ENCODE measurements at places on chromosomes 12 and 14. TPM values are rescaled to one million over a fixed set of nuclear protein-coding genes. Genes with fewer than 3 reads are reported as not detected.
A peak's percentile ranks its signal among the peaks of the same experiment; 100 is the strongest.

The RNFT2 gene
- polyA plus RNA-seq: 5.2 TPM

The RNU4-1 gene
- not detected for polyA plus RNA-seq

The PSMA6 gene
- 185 TPM for polyA plus RNA-seq

The TGM1 gene
- 1.2 TPM for polyA plus RNA-seq

The TAS2R10 gene
- polyA plus RNA-seq: 0.99 TPM

The ANO2 gene
- polyA plus RNA-seq: 4.1 TPM

The RASAL1 gene
- 6.1 TPM for polyA plus RNA-seq

The OVCH1 gene
- polyA plus RNA-seq: 0.23 TPM

The CLEC4D gene
- polyA plus RNA-seq: 0.55 TPM

The NELL2 gene
- 25.1 TPM for polyA plus RNA-seq

The SPX gene
- 21.3 TPM for polyA plus RNA-seq

The FRMD6 gene
- 20.5 TPM for polyA plus RNA-seq

The RNASE2 gene
- polyA plus RNA-seq: 0.86 TPM

DNA sequence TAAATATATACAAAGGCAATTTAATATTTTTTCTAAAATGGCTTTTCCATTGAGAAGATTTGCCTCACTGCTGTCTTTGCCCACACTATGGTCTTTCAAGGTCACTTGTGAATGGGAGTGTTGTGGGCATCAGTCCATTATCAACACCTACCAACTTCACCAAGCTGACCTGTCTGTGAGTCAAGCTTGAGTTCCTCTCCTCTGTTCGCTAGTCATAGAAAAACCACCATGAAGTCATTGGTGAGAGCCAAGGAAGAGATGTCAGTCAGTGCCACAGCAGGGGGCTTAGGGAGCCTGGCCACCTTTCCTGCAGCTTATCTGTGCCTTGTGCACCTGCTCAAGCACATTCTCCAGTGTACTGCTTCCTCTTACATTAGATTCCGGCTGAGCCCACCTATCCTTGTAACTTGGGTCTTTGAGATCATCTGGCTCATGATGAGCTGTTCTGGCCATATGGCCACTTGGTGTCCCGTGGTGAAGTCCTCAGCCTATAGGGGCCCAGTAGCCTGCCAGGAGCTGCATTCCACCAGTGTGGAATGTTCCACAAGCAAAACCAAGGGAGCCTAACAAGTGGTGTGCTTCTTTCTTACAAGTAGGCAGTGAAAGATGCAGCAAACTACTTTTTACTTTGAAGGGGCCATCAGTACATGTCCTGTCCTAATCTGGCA lies 80.8 kb upstream of the C12orf71 start:
- no peak for DNase-seq

- no peak for DNase-seq
Observed at GRCh38 chr12:96824074-96824837, 82.8 kb upstream of the NEDD1 start.

DNA sequence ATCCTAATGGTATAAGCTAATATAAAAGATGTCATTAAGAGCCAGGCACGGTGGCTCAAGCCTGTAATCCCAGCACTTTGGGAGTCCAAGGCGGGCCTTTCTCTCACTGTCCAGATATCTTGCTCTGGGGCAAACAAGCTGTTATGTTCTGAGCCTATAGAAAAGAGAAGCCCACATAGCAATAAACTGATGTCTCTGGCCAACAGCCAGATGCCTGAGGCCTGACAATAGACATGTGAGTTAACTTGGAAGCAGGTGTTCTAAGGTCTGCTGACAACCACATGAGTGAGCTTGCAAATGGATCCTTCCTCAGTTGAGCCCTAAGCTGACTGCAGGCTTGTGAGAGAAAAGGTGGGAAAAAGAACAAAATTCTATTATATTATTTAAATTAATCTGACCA lies 25.0 kb downstream of the YAF2 start:
- DNase-seq: no peak

DNA sequence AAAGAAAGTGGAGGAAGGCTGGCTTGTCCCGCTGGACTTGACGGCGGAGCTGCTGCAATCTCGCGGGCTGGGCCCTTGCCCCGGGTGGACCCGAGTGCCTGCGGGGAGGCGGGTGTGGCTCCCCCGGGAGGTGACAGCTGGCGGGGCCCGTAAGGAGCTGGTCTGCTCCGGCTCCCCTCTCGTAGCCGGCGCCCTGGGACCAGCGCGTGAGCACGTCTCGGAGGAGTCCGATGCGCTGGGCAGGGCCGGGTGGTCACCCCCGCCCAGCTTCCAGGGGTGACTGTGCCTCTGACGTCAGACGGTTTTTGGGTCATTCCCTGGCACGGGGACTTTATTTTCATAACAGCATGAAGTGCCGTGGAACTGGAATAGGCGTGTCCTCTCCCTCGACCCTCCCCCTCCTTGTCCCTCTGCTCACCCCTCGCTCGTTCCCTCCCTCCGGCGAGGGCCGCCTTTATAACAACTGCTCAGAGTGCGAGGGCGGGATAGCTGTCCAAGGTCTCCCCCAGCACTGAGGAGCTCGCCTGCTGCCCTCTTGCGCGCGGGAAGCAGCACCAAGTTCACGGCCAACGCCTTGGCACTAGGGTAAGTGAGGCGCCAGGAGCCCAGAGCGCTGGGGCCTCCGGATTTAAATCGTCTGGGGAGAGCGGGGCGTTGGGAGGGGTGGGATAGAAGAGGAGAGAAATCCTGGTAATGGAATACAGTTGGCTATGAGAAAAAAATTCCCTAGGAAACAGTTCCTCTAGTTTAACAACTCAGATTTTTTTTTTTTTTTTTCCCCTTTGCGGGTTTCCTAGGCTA lies at the start of gene GPRC5A:
Gene GPRC5A (plus strand): TSS at position 483 of the 801 bp plus-strand sequence. CDS start 16,688 bp downstream, outside the sequence.
- DNase-seq: peak; percentile 65

DNA sequence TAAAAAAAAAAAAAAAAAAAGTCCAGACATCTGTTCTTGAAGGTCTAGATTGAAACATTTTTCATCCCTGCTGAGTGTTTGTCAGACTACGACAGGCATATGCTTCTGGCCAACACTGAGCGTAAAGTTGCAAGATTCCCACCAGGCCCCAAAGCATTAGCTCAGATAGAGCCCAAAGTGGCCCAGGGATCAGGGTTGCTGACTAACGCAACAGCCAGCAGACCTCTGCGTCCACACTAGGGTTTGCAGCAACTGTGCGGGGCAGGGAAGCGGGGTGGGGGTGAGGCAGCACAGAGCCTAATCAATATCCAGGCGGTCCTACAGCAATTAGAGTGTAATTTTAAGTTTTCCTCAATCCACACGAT lies 55.7 kb downstream of the SSH1 start:
- DNase-seq: no peak

DNA sequence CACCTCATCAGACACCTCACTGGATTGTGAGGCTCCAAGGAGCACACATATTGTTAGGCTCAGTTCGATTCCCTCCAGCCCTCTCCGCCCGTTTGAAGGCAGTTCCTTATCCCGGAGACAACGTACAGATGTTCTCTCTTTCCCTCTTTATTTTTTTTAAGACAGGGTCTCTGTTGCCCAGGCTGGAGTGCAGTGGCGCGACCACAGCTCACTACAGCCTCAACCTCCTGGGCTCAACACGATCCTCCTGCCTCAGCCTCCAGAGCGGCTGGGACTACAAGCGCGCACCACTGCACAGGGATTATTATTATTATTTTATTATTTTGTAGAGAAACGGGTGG lies 718 bp upstream of the TROAP start:
- no peak for DNase-seq

DNA sequence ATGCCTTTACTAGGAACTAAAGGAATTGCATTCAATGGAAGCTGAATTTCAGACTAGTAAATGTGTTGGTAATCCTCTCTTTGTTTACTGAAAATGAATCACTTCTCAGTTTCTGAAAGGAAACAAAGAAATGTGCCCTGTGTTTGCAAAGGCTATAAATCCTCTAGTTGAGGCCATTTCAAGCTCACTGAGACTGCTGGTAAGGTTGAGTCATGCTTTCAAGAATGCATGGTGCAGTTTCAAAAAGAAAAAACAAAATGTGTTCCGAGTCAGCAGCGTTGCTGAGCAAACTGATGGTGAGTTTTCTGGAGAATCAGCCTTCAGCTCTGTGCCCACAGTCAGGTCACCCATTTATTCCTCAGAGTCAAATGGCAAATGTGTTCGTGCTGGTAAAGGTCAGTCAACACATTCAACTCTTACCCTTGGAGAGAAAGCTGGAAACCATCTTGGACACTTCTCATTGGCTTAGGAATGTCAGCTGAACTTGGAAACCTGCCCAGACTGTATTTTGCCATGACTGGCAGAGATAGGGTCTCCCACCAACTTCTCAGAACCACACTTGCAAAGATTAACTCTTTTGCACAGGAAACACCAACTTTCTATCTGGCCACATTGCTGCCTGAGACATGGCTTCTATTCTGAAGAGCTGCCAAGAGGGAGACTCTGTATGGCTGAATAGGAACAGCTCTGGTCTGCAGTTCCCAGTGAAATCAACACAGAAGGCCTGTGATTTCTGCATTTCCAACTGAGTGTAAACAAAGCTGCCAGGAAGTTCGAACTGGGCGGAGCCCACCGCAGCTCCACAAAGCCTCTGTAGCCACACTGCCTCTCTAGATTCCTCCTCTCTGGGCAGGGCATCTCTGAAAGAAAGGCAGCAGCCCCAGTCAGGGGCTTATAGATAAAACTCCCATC lies 484.4 kb downstream of the ATP23 start:
- DNase-seq: no peak

- DNase-seq: no peak
Observed at GRCh38 chr14:59728304-59728703, 142.3 kb downstream of the RTN1 start.

- no peak for DNase-seq
Observed at GRCh38 chr14:98137131-98138025, 1134.6 kb downstream of the BCL11B start.

GRCh38 chr14:85412756-85413155 lies 117.2 kb upstream of the FLRT2 start:
- no peak for DNase-seq

GRCh38 chr12:90305379-90305778 lies 596.7 kb upstream of the ATP2B1 start:
- DNase-seq: no peak

DNA sequence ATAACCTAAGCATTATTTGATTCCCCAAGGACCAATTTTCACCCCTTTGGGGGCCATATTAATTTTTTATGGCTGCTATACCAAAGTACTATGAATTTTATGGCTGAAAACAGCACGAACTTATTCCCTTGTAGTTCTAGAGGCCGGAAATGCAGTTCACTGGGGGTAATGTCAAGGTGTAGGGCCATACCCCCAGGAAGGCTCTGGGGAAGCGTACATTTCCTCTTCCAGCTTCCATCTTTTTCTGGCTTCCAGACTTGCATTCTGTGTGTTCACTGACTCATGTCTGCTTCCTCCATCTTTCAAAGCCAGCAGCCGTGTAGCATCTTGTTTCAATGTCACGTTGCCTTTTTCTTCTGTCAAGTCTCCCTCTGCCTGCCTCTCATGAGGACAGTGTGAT lies 133.5 kb downstream of the BICD1 start:
- no peak for DNase-seq

- no peak for DNase-seq
Observed at GRCh38 chr12:132461526-132461925, 28.4 kb upstream of the FBRSL1 start.

GRCh38 chr14:63457498-63457897 lies 85.7 kb downstream of the PPP2R5E start:
- no peak for DNase-seq

DNA sequence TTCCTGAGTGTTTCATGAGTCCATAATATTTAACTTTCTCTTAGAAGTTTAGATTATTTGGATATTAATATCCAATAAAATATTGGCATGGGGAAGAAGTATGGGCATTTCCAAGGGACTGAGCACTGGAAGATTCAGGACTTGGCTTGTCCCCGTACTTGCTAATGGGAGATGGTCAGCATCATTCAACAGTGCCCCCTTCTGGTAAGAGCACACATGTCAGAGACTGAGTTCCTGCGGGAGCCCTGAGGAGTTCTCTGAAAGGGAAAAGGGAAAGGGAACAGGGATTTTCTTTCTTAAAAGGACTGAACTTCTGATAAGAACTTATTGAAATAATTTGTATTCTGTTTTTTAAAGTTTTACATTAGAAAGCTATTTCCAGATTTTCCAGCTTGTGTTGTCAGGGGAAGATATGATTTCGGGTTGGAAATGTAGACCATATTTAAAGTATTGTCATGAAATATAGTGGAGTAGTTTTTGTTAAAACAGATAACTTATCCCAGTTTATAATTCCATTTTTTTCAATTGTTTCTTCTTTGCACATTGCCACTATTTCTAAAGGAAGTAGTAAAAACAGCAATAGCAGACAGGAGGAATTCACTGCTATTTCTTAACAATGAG lies 59.8 kb upstream of the C12orf71 start:
- peak; percentile 65 for DNase-seq

- DNase-seq: no peak
Observed at GRCh38 chr14:33510991-33511390, 439.9 kb downstream of the EGLN3 start.

DNA sequence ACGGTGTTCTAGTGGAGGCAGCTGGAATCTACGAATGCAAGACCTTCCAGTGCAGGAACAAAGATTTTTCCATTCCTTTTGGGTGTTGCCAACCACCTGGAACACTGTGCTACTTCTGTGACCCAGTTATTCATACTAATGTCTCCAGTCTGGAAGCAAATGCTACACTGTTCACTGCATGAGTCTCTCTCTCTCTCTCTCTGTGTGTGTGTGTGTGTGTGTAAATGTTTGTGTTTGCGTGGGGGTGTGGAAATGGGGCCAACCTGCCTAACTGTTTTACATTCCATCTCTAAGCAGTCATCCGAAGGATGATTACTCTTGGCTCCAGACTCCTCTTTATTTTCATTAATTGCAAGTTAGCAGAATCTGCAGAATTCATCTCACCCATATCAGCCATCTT lies 29.9 kb upstream of the YBX3 start:
- no peak for DNase-seq

- DNase-seq: peak; percentile 21
Observed at GRCh38 chr14:92603309-92604242, 90.0 kb downstream of the RIN3 start.

GRCh38 chr12:26609986-26610385 lies 223.0 kb downstream of the ITPR2 start:
- no peak for DNase-seq

- no peak for DNase-seq
Observed at GRCh38 chr14:98536256-98536655, 735.7 kb downstream of the BCL11B start.

Measured in right renal cortex interstitium (tissue), 3 donors.